GOT3 (cell line): ENCODE measurements at places on chromosomes 16 and 17.

- DNase-seq, result no peak
These were observed 18.5 kb upstream of the LLGL1 start for GRCh38 chr17:18206962-18207361.

DNA sequence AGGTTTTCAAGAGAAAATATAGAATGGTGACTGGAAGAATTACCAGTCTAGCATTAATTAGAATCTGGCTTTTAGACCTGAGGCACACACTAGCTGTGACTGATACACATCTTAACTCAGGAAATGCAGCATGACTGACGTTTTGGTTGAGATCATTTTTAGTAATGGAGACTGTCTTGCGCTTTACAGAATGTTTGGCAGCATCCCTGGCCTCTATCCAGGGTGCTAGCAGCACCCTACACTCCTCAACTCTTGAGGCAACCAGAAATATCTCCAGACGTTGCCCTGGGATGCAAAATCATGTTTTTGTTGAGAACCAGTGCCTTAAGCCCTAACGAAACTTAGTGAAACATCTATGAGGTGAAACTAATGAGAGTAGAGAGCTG is 109.0 kb downstream of the HS3ST3A1 start:
- no peak for DNase-seq

- DNase-seq, result peak; percentile 24
These were observed at the start of gene SYT17 for GRCh38 chr16:19167710-19168370. Gene SYT17, plus strand, starts transcription at chr16:19168240. Its CDS starts 407 bp downstream, at chr16:19168647.

DNA sequence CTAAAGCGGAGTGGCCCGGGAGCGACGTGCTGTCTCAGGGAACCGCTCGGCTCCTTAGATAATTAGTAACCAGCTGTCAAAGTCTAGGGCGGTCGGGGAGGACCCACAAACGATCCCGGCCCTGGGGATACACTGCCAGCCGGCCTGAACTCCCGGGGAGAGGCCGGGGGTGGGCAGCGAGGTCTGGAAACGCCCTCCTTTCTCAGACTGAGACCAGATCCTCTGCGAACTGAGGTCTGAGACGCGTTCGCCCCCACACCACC is 1.3 kb downstream of the HNF1B start:
- no peak for DNase-seq

DNA sequence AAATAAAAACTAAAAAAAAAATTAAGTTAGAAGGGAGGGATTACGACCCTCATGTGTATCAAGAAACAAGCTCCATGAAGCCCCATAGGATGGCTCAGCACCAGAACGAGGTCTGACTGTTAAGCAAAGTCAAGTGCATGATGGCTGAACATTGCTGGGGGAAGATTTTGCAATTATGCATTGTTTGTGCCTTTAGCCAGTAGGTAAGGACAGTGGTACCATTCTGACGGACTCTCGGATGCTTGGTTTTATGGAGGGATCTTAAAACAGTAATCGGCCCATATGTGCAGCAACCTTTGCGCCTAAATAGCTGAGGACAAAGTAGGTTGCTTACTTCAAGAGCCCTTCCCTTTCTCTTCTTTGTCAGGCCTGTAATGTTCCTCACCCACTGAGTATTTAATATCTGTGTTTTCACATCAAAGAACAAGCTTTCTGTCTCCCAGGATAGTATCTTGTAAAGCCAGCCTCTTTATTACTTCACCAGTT is 186.0 kb downstream of the WWOX start:
- DNase-seq, result no peak

GRCh38 chr17:76772842-76773525 is 35.1 kb downstream of the MFSD11 start:
- no peak for DNase-seq

DNA sequence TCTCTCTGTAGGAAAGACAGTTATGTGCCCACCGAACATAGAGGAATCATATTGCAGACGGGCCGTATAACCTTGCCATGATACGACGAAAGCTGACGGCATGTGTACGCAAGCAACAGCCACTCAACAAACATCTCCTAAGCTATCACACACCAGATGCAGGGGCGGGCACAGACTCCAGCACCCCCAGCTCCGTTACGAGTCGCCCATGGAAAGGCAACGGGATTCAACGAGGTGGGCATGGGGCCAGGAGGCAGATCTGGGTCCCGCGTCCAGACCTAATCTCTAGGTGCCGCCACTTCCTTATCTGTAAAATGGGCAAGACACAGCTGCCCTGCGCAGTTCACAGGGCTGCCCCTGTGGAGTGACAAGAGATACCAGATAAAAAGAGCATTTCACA is 35.6 kb downstream of the ABR start:
- DNase-seq, result no peak

DNA sequence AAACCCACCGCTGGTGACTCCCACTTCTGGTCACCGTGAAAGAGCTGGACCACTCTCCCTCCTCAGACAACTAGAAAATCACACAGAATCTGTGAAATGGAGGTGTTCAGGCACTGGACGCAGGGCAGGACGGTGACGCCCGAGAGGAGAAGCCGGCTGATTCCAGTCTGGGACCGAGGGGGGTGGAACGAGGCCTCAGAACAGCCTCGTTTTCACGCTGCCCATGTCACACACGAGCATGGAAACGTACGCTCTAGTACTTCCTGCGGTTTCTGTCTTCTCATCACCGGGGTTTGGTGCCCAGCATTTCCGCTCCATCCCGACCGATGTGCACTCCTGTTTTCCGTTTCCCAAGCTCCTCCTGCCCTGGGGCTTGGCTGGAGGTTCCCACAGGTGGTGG is 101.8 kb upstream of the METRNL start:
- no peak for DNase-seq

- no peak for DNase-seq
These were observed 117.4 kb upstream of the SMURF2 start for GRCh38 chr17:64779376-64780095.
